ENCODE measurements at places on chromosomes 2 and 18.

- DNase-seq, result no peak
Measured at GRCh38 chr18:78510636-78511035, 469.0 kb upstream of the SALL3 start.

GRCh38 chr2:159904959-159905305 is 106.9 kb upstream of the CD302 start:
- DNase-seq, result no peak

DNA sequence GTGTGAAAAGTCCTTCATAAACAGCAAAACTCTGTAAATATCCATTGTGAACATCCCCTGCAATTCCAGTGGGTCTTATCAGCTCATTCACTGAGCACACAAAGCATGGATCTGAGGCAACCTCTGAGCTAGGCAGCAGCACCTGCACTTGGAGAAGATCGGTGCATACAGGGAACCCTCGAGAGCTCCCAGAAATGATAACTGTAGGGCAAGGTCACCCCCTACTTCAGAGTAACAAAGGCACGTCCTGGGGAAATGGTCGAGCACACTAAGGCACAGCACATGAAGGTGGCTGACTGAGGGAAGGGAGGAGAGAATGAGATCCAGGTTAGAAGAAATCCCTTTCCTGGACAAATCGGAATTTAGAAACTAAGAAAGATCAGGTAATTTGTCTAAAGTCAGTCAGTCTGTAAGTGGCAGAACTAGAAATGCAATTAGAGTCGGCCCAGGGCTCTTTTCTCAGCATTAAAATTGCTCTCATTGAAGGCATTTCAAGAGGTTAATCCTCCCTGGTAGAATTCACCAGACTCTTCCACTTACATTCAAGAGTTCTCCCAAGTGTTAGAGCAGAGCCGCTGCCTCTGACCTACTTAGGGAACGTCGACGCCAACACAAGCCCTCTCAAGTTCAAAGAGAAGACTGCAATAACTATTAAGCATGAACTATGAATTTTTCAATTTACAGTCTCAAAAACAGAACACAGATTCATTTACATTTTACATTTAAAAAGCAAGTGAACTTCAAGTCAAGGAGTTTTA is 45.9 kb downstream of the PXDN start:
- DNase-seq, result no peak

DNA sequence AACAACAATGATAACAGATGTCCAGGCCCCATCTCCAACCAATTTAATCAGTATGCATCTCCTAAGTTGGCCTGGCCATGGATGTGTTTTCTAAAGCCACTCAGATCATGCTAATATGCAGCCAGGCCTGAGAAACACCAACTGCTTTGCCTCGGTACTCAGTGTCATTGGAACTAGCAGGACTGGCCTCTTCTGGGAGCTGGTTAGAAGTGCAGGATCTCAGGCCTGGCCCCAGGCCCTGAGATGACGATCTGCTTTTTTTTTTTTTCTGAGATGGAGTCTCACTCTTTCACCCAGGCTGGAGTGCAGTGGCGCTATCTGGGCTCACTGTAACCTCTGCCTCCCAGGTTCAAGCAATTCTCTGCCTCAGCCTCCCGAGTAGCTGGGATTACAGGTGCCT is 69.1 kb downstream of the IRS1 start:
- no peak for DNase-seq

DNA sequence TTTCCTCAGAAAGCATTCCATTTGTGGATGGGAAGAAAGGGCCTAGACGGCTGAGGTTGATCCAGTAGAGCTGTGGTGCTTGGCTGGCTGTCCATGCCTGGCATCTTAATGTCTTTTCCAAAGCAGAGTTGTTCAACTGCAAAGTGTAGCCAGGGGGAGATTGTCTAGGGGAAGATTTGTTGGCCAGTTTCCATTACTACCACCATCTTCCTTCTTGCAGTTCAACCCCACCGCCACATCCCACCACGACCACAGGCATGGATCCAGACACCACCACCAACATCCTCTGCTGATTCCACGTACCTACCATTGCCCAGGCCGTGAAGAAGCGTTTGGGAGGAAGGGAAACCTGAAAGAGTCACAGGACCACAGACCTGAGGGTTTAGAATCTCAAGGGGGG is 50.7 kb upstream of the HAAO start:
- no peak for DNase-seq

DNA sequence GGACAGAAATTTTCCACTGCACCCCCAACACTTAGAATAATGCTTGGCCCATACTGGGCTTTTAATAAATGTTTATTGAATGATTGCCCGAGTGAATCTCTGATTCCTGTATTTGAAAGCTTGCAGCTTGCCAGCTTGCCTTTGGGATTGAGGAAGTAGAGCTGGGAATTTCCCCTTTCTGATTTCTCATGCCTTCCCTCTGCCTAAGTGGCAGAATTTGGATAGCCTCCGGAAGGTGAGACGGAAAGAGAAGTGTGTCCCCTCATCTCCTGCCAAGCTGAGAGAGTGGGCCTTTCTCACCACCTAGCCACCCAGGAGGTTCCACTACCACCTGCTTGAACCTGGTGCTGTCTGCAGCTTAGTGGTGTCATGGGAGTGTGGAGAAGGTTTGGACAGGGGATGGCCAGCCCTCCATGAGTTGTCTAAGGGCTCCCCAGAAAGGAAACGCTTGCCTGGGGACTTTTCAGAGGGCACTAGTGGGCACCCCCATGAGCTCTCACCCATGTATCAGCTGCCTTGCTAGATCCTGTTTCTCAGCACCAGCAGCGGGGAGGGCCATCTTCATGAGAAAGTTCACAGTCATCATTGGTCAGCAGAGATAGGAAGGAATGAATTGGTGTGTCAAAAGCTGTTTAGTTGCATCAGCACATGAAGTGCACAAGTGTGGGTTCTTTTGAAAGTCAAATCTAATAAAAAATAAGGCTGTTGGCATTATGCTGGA is 8.6 kb upstream of the NCOA1 start:
- DNase-seq, result no peak

DNA sequence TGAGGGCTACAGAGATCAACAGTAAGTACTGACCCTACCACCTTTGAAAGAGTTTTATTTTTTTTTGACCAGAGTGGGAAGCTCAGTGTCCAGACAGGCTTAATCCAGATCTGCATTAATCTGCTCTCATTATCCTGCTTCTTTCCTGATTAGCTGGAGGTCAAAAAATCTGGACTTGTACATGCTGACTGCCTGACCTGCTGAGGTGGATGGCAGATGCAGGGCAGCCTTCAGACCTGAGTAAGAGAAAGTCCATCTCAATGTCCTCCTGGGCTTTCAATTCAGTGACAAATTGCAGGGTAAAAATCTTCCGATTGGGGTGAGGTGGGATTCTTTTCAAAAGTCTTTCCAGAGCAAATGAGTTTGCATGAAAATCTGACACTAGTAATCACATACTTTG is 998.8 kb upstream of the PIK3C3 start:
- DNase-seq, result no peak

- DNase-seq, result no peak
Measured at GRCh38 chr2:53715568-53715967, 52.0 kb upstream of the CHAC2 start.
